ENCODE measurements at places on chromosomes 3 and 15. TPM values are rescaled to one million over a fixed set of nuclear protein-coding genes. Genes with fewer than 3 reads are reported as not detected.

Gene CAND2
- polyA plus RNA-seq = 2.0 TPM

Gene GUCA1C
- polyA plus RNA-seq = 2.6 TPM

Gene GP5
- polyA plus RNA-seq = not detected

Gene PIERCE2
- polyA plus RNA-seq = 12.2 TPM

Gene C2CD4B
- polyA plus RNA-seq = 6.1 TPM

Gene RTP3
- not detected for polyA plus RNA-seq

Gene RLBP1
- polyA plus RNA-seq = not detected

Gene CPNE9
- polyA plus RNA-seq = 0.19 TPM

Gene LRRIQ4
- polyA plus RNA-seq = not detected

Gene WDR49
- not detected for polyA plus RNA-seq

Gene ACAN
- polyA plus RNA-seq = not detected

Gene COLQ
- 0.76 TPM for polyA plus RNA-seq

Gene XYLB
- polyA plus RNA-seq = 1.4 TPM

Gene CCRL2
- polyA plus RNA-seq = 2.0 TPM

Gene ARPP21
- not detected for polyA plus RNA-seq

Gene SI
- not detected for polyA plus RNA-seq

Gene SYNM
- polyA plus RNA-seq = 4.0 TPM

Gene FNDC3B
- polyA plus RNA-seq = 21.2 TPM

Gene MAP6D1
- polyA plus RNA-seq = not detected

Gene AAGAB
- 30.5 TPM for polyA plus RNA-seq

Gene C3orf70
- polyA plus RNA-seq = 1.2 TPM

Gene FBXO40
- not detected for polyA plus RNA-seq

Gene MED12L
- polyA plus RNA-seq = not detected

Gene PCLAF
- polyA plus RNA-seq = 32.5 TPM

Gene FRMD4B
- polyA plus RNA-seq = 17.7 TPM

Gene MYO5C
- polyA plus RNA-seq = 5.8 TPM

Gene DUOXA2
- 25.0 TPM for polyA plus RNA-seq

Gene CHRM5
- not detected for polyA plus RNA-seq

Gene MESP1
- polyA plus RNA-seq = 1.2 TPM

Gene ADAMTSL3
- 1.1 TPM for polyA plus RNA-seq

Data from stomach (tissue), 19 donors.